ENCODE measurements at places on chromosomes 1 and 21.

DNA sequence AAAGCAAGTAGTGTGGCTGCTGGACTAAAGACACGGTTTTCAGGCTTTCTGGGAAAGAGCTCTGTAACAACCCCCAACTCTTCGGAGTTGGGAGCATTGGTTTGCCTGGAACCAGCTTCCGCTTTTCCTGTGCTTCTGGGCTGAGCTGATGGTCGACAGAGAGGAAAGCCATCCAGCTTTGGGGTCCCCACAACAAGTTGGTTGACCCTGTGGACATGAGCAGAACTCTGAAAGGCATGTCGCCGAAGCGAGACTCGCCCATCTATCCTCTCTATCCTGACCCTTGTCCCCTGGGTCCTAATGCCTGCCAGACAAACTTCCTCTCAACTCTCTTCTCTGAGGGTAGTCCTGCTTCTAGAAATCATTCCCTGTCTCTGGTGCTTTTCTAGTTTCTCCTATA, 31.9 kb upstream of the FCGR2A start:
- peak; percentile 45 for DNase-seq

DNA sequence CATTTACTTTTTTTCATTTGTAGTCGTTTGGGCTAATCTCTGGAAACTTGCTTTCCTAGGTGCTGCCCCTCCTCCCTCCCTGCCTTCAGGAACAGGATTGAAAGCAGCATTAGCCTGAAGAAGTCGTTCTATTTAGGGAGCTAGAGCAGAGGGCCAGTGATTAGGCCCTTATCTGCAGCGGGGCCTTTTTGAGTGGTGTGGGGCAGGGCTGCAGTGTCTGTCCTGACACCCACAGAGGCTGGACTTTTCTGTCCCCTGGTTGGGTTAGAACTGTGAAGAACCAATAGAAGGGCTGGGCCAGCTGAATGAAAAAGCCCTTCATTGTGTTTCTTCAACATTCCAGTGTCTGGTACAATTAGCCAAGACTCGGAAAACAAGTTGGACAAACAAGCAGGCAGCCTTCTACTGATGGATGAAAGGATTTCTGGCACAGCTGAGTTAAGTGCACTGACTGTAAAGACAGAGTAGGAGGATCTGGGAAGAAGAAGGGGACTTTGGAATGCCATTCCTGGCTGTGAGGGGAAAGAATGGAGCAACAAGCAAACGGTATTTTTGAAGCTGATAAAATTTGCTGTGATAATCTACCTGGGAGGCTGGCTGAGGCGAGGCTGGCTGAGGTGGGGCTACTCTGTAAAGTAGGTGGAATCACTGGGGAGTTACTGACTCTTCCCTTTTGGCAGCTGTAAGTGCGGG, 9.7 kb downstream of the MACF1 start:
- DNase-seq = no peak

- no peak for DNase-seq
Observed at GRCh38 chr1:54481201-54481884, 66.7 kb upstream of the ACOT11 start.

DNA sequence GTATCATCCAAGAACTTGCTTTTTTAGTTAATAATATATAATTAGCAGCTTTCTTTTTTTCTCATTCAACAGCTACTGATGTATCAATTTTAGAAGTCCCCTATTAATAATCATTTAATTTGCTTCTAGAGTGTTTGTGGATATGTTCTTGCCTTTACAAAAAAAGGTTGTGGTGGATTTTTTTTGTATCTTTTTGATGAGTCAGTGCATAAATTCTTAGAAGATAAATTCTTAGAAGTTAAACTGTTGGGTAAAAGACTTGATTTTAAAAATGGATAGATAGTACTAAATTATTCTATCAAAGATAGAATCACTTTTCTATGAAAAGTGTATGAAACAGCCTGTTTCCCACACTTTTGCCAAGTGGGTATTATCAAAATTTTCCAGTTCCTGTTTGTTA, 11.9 kb downstream of the FGGY start:
- DNase-seq = no peak

DNA sequence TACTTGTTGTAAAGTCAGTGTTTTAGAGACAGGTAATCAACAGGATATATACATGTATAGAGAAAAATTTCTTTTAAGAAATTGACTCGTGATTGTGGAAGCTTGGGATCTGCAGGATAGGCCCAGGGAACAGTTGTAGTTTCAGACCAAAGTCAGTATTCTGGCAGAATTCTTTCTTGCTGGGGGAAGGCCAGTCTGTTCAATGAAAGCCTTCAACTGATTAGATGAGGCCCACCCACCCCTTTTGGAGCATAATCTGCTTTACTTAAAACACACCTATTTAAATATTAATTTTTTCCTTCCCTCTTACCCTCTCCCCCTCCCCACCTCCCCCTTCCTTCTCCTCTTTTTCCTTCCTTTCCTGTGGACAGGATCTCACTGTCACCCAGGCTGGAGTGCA, 48.0 kb downstream of the FNBP1L start:
- DNase-seq = no peak

DNA sequence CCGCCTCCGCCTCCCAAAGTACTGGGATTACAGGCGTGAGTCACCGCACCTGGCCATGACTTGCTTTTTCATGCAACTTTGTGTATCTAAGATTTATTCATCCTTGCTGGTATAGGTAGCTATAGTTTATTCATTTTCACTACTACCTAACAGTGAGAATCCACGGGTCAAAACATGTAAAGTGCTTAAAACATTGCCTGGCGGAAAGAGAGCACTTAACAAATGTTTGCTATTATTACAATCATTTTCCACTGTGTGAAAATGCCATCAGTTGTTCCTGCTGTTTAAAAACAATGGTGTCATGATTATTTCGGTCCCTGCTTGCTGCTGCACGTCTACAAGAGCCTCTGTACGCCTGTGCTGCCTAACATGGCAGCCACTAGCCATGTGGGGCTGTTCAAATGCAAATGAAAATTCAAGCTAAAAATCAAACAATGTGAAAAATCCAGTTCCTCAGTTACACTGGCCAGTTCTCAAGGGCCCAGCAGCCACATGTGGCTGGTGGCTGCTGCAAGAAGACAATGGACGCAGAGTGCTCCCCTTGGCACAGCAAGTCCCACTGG, 65.1 kb downstream of the CLSTN1 start:
- DNase-seq = no peak

- DNase-seq = no peak
Observed at GRCh38 chr1:23184212-23184934, 15.7 kb upstream of the LUZP1 start.

GRCh38 chr1:52628614-52629324, 4.2 kb upstream of the SHISAL2A start:
- DNase-seq = no peak

- no peak for DNase-seq
Observed at GRCh38 chr1:85214654-85215053, 13.8 kb upstream of the SYDE2 start.

DNA sequence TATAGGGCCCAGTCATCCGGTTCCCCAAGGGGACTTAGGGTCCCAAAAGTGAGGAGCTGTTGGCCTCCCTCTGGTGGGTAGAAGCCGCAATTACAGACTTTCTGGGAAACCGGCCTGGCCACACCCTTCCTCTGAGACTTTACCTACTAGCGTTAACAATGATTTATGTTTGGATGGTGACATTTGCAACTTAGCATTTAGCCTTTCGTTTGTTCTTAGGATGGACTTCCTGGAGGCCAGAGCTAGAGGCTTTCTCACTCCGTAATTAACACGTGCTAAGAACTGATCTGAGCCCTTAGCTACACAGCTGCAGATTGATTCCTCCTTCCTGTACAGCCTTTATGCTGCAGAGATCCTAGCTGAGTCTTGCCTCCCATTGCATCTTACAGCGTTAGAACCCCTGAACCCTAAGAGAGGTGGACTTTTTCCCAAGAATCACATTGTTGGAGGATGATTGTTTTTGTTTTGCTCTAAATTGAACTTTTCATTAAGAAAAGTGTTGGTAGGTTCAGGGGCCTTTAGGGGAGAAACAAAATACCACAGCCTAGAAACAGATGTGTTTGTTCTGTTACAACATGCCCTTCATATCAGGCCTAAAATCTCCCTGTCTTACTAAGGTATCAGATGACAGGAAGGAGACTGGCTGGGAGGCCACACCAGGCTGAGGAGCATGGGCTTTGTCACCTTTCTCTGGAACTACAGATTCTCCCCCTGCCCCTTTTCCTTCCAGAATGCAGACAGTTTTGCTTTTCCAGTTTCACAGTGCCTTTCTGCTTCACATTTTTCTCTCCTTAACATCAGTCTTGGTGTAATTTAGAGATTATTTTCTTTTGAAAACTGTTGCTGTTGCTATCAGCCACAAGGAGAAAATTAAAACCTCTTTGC, 1.9 kb downstream of the S100A11 start:
- DNase-seq = no peak

GRCh38 chr1:89802841-89803240, 18.0 kb upstream of the LRRC8D start:
- DNase-seq = no peak

DNA sequence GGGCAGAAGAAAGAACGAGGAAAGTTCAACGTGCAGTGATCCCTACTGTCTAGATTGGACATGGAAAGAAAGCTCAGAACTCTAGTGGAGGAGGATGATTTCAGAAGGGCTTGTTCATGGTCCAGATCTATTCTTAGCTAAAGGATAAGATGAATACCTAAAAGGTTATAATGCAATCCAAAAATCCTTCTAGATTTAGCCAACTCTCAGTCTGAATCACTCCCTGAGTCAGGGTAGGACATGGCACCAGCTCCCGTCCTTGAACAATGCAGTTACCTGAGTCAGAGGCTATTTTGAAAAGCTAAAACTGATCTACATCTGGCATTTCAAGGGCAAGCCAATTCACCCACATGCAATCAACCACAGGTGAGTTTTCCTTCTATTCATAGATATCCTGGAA, 38.8 kb upstream of the HIVEP3 start:
- no peak for DNase-seq

DNA sequence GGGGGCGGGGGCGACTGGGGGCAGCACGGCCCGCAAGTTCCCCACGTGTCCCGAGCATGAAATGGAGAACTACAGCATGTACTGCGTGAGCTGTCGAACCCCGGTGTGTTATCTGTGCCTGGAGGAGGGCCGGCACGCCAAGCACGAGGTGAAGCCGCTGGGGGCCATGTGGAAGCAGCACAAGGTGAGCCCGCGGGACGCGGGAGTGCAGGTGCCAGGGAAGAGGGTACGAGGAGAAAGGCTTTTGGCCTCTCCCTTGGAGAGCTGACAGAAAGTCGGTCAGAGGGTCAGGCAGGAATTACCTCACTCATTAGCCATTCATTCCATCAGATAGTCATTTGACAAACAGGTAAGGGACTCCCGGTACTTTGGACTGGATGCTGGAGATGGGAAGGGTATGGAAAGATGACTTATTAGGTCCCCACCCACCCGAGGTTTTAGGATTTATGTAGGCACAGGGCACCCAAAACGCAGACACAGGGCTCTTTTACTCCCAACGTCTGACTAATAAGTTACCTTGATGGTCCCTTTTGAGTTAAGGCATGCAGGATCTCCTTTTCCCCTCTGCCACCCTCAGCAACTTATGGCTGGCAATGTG, 2.1 kb downstream of the TRIM67 start:
- no peak for DNase-seq
